ENCODE measurements at places on chromosomes 1 and 21. TPM values are rescaled to one million over a fixed set of nuclear protein-coding genes. Genes with fewer than 3 reads are reported as not detected.

The OPRD1 gene
- total RNA-seq, result not detected

The CACNA1S gene
- not detected for total RNA-seq

The KLHDC9 gene
- total RNA-seq, result 1.6 TPM

The CD164L2 gene
- not detected for total RNA-seq

The S100A7A gene
- total RNA-seq, result not detected

The RYR2 gene
- 0.10 TPM for total RNA-seq

The RGS18 gene
- not detected for total RNA-seq

The ARMH1 gene
- total RNA-seq, result 0.67 TPM

The C1orf56 gene
- 6.2 TPM for total RNA-seq

The FCER1G gene
- 0.28 TPM for total RNA-seq

The PPP1R12B gene
- total RNA-seq, result 2.2 TPM

The SELENBP1 gene
- 7.5 TPM for total RNA-seq

The FGR gene
- not detected for total RNA-seq

The AKIRIN1 gene
- 44.5 TPM for total RNA-seq

The SYDE2 gene
- total RNA-seq, result 1.2 TPM

The PTGFR gene
- not detected for total RNA-seq

The PDPN gene
- not detected for total RNA-seq

The GPR37L1 gene
- total RNA-seq, result 0.14 TPM

The PLPPR4 gene
- total RNA-seq, result 0.02 TPM

The TNFRSF18 gene
- total RNA-seq, result 0.17 TPM

The GBP2 gene
- 0.66 TPM for total RNA-seq

The SLC1A7 gene
- not detected for total RNA-seq

The TMOD4 gene
- not detected for total RNA-seq

The PTPRC gene
- total RNA-seq, result not detected

The AADACL4 gene
- total RNA-seq, result not detected

The OR10Z1 gene
- total RNA-seq, result not detected

The HLX gene
- 5.6 TPM for total RNA-seq

The MT1HL1 gene
- not detected for total RNA-seq

The LRIG2 gene
- total RNA-seq, result 3.5 TPM

The FOXO6 gene
- 0.82 TPM for total RNA-seq

The TNFRSF25 gene
- total RNA-seq, result 3.2 TPM

The ANGPTL3 gene
- not detected for total RNA-seq

The LCE1A gene
- not detected for total RNA-seq

The PRR9 gene
- not detected for total RNA-seq

The GBP4 gene
- total RNA-seq, result not detected

The INSRR gene
- total RNA-seq, result not detected

The KCNJ6 gene
- 4.3 TPM for total RNA-seq

The NCMAP gene
- total RNA-seq, result 0.08 TPM

The SKI gene
- 22.2 TPM for total RNA-seq

The SPEN gene
- total RNA-seq, result 34.2 TPM

The GNG4 gene
- 15.7 TPM for total RNA-seq

The ETV3L gene
- not detected for total RNA-seq
